ENCODE measurements at places on chromosomes 2 and 18.

DNA sequence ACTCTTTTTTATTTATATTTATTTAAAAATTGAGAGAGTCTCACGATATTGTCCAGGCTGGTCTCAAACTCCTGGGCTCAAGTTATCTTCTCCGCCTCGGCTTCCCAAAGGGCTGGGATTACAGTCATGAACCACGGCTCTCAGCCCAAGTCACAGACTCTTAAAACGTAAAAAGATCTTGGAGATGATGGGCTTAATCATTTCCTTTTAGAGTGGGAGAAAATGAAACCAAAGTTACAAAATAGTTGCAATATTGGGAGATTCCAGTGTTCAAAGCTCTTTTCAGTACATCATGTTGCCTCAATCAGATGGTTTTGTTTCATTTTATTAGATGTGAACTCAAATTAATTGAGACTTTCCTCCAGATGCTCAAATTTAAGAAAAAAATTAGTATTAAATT is 151.4 kb upstream of the XPO1 start:
- peak; percentile 46 for DNase-seq

GRCh38 chr2:217356781-217357180 is 496.9 kb upstream of the TNP1 start:
- no peak for DNase-seq

DNA sequence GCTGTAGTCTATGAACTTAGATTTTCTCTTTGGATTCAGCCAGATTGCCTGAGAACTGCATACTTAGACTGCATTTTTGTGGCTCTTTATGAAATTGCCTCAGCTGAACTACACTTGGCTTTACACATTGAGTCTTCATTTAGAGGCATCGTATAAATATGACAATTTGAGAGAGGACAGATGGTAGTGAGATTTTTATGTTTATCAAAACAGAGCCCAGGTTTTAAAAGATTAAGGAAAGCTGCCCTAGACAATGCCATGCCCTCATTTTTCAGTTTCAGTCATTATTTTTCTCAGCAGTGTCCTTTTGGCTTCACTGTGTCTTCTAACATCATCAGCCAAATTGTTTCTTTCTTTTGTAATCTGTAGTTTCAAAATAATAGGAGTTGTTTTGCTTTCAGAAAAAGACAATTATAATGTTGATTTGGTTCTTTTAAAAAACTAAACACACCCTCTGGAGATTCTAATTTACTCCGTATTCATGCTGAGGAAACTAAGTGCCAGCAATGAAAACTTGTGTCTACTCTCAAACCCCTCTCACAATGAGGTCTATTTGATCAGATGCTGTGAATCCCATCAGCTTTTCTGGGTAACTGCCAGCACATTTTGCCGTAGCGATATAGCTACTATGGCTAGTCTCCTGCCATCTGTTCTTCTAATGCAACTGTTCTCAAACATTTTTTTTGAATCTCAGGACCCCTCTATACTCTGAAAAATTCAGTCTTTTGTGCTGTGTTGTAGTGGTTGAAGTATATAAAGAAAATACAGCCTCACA is 46.2 kb downstream of the TWSG1 start:
- DNase-seq = no peak

- DNase-seq = no peak
These were observed 5.6 kb downstream of the LAMA3 start for GRCh38 chr18:23694637-23695430.

DNA sequence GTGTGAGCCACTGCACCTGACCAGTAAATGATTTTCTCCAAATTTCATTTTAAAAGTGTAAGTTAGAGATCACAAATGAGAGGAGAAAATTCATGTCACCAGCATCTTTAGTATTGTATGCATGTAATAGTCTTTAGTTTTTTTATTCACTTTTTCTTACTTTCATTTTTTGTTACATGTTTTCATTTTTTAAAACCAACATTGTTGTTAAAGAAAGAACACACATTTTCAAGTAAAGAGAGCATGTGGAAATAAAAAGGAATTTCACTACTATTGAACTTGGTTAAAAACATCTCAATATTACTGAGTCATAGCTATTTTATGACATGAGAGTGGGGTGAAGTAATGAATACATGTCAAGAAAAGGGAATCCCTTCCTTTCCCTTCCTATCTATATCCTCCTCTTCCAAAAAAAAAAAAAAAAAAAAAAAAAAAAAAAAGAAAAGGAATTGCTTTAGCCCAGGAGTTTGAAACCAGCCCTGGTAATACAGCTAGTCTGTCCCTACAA is 29.1 kb upstream of the PMAIP1 start:
- DNase-seq = peak; percentile 54

GRCh38 chr2:227308784-227309183 is 16.3 kb upstream of the MFF start:
- no peak for DNase-seq

DNA sequence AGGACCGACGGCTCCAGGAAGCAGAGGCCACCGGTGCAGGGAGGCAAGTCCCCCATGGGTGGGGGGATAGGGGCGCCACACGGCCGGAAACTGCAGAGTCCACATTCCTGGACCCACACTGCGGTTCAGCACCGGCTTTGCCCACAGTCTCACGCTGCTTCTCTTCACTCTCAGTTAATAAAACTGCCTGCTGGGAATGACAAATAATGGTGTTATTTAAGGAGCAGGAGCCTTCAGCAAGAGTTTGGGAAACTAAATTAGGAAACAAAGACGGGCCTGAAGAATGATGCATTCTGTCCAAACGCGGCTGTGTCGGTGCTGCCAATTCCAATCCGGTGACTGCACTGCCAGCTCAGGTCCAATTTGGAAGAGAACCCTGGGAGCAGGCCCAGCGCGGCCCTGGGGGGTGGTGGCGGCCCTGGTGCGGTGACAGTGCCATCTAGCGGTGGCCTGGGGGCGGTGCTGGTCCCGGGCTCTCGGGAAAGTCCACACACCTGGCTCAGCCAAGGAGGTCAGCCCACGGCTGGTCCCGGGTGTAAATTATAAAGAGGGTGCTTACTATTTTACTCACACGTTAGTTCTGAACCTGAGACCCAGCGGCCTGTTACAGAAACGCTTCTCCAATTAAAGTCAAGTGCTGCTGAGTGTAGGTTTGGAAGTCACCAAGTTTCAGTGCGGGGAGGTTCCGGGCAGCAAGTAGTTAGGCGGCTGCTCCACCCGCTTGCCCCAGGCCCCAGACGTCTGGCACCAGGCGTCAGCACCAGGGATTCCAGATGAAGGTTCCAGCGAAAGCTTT is 73.1 kb upstream of the PXDN start:
- DNase-seq = peak; percentile 98

GRCh38 chr18:41576643-41577042 is 378.4 kb upstream of the PIK3C3 start:
- no peak for DNase-seq

GRCh38 chr18:46001892-46002291 is 34.8 kb upstream of the EPG5 start:
- no peak for DNase-seq

GRCh38 chr2:222752746-222753145 is 81.3 kb downstream of the MOGAT1 start:
- no peak for DNase-seq

GRCh38 chr2:95376311-95377215 is 25.9 kb upstream of the FAHD2A start:
- no peak for DNase-seq

DNA sequence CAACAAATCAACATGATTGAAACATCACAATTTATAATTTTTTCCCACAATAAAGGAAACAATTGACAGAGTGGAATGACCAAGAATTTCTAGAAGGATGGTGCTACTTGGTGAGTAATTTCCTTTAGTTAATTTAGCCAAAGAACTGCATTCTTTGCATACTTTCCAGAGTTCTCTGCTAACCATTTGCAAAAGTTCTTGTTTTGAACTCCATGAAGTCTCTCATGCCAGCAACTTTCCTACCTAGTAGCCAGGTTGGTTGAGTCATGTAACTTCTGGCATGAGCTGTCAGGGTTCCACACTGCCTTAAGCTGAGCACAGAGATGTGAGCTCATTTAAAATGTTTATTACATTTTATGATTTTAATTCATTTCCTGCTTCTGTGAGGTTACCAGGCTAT is 539.6 kb downstream of the PID1 start:
- peak; percentile 64 for DNase-seq

GRCh38 chr2:172299741-172300140 is 127.6 kb upstream of the ITGA6 start:
- no peak for DNase-seq

DNA sequence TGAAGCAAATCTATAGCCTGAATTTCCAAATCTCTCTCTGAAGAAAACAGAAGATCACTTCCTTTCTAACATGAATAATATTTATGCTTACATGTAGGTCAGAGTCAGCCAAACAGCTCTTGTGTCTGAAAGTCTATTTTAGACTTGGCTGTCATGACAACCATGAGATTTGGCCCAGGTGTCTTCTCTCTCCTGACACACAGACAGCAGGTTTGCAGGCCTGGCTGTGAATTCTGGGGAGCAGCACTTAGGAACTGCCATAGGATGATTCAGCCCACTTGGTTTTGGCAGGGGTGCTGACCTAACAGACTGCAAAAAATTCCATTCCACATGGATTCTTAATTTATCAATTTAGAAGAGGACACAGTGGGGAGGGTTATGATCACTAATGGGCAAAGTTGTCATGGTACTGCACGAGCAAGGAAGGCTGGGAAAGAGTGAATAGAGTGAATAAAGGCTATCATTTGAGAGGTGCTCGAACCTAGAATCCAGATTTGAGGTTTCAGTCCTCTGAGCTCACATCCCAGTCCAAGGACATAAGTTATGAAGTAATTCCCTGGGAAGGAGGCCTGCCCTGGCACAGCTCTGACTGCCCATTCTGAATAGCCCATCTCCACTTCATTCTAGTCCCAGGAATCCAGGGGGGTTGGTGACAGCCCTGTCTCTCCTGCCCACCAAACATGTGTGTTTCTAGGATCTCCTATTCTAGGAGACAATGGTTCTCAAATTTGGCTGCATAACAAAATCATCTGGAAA is 453.9 kb upstream of the TRIB2 start:
- DNase-seq = peak; percentile 74

Data from foreskin fibroblast (primary cell).